ENCODE measurements at places on chromosomes 5 and 9.

- peak; percentile 67 for DNase-seq
Measured at GRCh38 chr9:98856982-98857381, 49.5 kb downstream of the GALNT12 start.

GRCh38 chr5:92444888-92445287 is 1061.8 kb upstream of the ARRDC3 start:
- DNase-seq: no peak

DNA sequence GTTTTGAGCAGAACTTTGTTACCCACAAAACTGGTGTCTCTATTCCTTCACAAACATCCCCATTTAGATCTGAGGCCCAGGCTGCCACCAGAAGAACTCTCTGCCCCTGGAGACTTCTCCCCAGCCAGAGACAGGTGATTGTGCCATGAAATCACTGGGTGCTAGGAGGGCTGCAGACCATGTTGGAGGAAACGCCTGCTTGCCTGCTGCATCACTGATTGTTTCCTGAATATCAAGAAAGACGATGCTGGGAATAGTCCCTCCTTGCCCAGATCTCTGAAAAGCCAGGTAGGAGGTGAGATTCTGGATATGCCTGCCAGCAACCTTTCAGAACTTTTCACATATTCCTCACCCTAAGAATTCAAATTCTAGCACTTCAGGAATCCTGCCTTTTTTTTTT is 8.1 kb downstream of the ZNF366 start:
- DNase-seq: no peak

GRCh38 chr9:14730461-14730898 is 7.9 kb upstream of the CER1 start:
- peak; percentile 83 for DNase-seq

GRCh38 chr9:134366223-134367031 is 40.2 kb downstream of the RXRA start:
- peak; percentile 98 for DNase-seq

- DNase-seq: no peak
Measured at GRCh38 chr9:70549926-70550325, 135.5 kb upstream of the KLF9 start.

DNA sequence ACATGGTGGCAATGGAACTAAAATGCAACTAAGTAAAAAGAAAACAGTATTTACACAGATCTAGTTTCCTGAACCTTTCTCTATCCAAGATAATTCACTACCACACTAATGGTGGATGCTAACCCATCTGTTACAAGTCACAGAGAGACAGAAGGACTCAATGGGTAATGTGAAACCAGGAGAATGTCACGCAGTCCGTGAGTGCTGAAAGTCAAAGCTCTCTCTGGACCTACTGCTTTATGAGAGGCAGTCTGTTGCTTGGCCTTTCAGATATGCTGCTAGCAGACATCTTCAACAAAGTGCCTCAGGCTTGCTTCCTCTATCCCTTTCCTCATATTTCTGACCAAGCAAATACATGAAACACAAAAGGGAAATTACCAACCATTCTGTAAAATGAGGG is 69.0 kb upstream of the GLRX start:
- no peak for DNase-seq

DNA sequence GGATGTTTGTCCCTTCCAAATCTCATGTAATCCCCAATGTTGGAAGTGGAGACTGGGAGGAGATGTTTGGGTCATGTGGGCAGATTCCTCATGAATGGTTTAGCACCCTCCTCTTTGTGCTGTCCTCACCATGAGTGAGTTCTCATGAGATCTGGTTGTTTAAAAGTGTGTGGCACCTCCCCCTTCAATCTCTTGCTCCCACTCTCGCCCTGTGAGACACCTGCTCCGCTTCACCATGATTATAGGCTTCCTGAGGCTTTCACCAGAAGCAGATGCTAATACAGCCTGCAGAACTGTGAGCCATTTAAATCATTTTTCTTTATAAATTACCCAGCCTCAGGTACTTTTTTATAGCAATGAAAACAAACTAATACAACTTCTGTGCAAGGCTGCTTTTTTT is 127.3 kb upstream of the CCDC152 start:
- no peak for DNase-seq

DNA sequence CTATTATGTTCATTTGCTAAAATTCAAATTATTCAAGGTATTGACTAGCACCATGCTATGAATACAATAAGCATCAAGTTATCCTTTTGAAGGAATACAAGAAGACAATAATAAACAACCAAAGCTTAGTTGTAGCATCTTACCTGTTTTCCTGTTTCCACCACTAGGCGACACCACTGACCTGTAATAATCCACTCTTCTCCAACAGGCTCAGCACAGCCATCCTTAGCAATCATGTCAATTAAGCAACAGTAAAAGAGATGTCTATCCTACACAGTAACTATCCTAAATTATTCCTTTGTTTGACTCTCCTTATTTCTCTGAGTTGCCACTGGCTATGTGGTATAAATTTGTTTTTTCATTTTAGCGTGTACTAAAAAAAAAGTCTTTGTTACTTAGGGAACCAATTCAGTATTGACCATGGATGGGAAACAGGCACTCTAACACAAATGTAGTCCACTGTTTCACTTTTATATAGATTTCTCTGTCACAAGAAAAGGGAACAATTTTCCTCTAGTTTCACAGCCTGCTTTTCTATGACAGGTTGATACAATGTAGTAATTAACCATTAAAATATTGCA is 46.2 kb downstream of the PCA3 start:
- DNase-seq: peak; percentile 52

DNA sequence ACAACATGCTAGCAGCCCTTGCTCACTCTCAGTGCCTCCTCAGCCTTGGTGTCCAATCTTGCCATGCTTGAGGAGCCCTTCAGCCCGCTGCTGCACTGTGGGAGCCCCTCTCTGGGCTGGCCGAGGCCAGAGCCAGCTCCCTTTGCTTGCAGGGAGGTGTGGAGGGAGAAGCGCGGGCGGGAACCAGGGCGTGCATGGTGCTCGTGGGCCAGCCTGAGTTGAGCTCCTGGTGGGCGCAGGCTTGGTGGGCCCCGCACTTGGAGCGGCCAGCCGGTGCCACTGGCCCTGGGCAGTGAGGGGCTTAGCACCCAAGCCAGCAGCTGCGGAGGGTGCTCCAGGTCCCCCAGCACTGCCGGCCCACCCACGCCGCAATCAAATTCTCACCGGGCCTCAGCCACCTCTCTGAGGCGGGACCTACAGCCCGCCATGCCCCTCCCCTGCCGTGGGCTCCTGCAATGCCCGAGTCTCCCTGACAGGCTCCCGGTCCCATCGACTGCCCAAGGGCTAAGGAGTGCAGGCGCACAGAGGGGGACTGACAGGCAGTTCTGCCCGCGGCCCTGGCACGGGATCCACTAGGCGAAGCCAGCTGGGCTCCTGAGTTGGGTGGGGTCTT is 333.5 kb downstream of the KCNN2 start:
- no peak for DNase-seq

DNA sequence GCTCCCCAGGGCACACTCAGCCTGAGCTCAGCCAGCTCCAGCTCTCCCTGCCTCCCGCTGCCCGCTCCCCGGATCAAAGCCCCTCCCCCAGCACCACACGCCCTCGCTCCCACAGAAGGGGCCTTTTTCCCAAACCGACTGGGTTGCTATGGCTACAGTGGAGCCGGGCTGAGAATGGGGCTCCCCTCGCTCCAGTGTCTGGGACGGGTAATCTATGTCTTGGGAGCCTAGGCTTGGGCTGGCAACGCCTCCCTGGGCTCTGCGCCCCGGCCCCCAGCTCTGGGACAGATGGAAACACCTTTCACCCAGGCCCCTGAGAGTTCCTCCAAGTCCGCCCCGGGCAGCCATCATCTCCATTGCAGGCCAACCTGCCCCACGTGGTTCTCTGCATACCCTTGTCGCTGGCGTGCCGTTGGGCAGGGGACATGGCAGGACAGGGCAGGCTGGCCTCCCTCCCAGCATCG is 29.6 kb downstream of the NOTCH1 start:
- DNase-seq: no peak

DNA sequence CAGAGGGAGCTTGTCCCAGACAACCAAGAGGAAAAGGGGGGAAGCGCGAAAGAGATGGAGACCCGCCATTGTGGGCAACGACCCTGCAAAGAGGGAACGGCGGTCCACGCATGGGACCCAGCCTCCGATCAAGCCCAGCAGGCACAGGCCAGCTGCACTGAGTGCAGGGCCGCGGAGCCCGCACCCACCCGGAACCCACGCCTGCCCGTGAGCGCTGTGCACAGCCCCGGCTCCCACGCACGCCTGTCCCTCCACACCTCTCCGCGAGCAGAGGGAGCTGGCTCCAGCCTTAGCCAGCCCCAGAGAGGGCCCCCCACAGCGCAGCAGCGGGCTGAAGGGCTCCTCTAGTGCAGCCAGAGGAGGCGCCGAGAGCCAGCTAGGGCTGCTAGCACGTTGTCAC is 416.5 kb downstream of the DMRTA1 start:
- no peak for DNase-seq

GRCh38 chr5:132830436-132831094 is at the start of gene SHROOM1:
SHROOM1 (minus strand) TSS chr5:132830647; CDS start chr5:132826140, 4,507 bp downstream.
- no peak for DNase-seq

- no peak for DNase-seq
Measured at GRCh38 chr9:95249986-95250385, 67.5 kb downstream of the FANCC start.

DNA sequence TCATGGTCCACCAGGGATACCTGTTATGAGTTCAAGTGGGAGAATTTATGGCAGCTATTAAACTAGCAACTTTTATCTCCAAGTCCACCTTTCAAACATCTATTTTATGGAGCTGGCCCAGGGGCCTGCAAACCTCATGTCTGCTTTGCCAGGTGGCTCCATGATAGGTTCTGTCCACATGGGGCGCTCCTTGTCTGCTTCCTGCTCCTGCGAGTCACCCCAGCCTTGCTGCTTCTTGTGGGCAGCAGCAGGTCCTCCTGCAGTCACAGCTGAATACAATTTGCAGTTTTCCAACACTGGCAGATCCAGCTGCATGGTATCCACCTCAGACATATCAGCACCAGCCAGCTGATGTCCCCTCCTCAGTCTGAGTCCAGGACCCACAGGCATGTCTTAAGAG is 39.6 kb upstream of the FRRS1L start:
- no peak for DNase-seq

- DNase-seq: no peak
Measured at GRCh38 chr9:124139001-124139400, 118.7 kb upstream of the NEK6 start.

DNA sequence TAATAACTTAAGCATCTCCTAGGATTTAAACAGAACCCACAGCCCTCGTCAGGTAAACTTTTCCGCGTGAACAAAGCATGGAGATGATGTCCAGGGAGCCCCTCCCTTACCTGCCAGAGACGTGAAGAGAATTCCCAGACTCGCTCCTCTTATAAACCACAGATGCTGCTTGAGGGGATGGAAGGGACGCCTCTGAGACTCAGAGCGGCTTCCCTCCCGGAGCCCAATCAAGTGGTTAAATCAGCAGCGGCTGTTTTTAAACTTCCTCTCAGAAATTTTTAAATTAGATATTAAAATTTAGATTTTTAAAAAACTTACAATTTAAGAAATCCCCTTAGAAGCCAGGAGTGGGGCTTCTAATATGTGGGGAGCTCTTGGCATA is 71.8 kb downstream of the RAPGEF1 start:
- DNase-seq: no peak

DNA sequence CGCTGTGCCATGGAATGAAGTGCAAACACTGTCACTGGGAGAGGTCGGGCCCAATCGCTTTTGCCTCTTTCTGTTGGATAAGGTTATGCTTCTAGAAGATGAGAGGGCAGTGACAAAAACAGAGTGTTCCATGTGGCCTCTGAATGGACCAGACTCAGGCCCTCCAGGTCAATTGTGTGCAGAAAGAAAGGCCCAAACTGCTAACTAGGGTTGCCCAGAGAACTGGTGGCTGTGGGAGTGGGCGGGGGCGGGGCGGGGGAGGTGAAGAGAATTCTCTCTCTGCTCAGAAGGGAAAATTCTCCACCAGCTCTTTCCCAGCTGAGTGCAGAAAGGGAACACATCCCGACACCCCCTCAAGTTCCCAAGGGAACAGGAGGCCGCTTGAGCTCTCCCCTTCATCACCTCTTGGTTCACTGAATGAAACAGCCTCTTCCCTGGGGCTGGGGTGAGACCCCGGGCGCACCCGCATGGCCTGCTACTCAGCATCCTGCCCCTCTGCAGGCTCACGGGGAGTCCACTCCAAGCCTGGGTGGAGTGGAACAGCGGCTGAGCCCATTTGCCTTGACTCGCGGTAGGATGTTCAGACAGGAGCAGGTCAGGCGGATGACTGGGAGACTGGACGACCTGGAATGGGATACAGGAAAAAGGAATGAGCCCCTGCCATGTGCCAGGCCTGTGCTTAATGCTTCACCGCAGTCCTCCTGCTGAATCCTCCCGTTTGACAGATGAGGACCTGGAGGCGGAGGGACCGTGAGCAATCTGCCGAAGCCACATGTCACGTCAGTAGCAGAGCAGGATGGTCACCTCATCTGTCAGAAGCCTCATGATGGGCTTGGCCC is 93.8 kb upstream of the FANCC start:
- DNase-seq: no peak

- peak; percentile 12 for DNase-seq
Measured at GRCh38 chr5:124912638-124913328, 166.3 kb upstream of the ZNF608 start.

DNA sequence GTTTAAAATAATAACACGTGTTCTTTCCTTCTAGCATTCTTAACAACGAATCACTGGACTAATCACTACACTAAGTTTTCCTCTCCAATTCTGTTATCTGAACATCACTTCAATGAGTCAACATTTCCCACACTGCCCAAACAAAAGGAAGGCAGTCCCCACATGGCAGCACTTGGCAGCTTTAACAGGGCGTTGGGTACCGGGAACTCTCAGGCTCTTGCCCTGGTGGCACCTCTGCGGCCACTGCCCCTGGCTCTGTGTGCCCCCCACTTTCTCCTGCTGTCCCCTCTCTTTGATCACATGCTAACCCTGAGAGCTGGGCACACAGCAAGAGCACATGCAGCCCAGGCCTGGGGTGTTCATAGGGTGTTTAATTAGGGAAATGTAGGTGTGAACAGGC is 15.7 kb downstream of the SLC6A3 start:
- no peak for DNase-seq

- DNase-seq: no peak
Measured at GRCh38 chr5:127213231-127213630, 77.4 kb upstream of the MEGF10 start.

- no peak for DNase-seq
Measured at GRCh38 chr5:143030349-143030748, 260.2 kb downstream of the ARHGAP26 start.

DNA sequence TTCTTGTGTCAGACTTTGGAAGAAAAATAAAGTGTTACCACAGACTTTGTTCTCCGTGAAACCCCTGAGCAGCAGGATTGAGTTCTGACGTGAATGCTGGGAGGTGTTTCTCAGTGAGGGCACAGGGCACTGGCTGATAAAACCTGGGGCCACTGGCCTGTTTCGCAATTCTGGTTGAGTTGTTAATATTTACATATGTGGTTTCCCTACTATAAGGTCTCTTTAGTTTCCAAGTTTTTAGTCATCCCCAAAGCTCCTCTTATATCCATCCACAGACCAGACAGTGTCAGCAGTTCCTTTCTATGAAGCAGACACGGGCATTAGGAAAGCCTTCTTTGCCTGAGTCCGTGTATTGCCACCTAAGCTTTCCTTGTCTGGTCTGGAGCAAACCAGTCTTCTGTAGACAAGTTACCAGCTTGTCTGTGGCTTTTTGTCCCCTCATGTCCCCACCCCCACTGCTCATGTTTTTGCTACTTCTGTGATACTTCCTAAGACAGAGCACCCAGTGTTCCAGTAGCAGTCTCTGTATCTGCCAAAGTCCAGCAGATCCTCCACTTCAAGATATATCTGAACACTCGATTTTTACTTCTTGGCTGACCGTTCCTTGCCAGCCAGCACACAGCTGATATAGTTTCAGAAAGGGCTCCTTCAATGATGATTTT is 42.0 kb downstream of the ACO1 start:
- DNase-seq: no peak
